ENCODE measurements at places on chromosomes 16 and 17.

DNA sequence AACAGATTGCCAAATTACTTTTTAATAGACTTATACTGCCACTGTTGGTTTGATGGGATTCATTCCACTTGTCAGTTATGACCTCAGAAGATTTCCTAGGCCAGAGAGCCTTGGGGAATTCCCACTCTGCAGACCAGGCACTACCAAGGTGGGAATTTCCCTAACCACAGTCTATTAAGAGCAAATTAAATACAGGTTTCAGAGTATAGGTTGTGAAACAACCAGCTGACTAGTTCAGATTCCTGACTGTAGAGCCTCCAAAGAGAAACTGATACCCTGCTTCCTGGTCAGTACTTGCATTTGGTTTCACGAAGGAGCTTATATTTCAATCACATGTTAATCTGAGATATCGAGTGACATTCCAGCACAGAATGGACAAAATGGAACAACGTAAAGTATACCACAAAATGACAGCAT, 186.5 kb downstream of the STX8 start:
- DNase-seq = no peak

DNA sequence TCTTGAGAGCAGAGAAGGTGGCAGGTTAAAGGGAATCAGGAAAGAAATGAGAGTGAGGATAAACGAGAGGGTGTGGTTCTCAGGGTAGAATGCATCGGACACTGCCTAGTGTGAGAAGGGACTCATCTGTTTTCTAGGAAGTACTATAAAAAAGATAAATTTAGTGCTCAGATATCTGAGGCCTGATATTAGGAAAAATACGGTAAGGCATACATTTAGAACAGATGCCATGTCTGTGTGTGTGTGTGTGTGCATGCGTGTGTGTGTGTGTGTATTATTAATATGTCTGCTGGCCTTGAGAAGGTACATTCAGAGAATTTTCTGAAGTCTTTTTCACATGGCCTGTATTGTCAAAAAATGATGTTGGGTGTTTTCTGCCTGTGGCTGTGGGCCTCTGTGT, 414.8 kb downstream of the MAF start:
- DNase-seq = no peak

GRCh38 chr17:16104189-16104588, 104.6 kb downstream of the TTC19 start:
- DNase-seq = no peak

DNA sequence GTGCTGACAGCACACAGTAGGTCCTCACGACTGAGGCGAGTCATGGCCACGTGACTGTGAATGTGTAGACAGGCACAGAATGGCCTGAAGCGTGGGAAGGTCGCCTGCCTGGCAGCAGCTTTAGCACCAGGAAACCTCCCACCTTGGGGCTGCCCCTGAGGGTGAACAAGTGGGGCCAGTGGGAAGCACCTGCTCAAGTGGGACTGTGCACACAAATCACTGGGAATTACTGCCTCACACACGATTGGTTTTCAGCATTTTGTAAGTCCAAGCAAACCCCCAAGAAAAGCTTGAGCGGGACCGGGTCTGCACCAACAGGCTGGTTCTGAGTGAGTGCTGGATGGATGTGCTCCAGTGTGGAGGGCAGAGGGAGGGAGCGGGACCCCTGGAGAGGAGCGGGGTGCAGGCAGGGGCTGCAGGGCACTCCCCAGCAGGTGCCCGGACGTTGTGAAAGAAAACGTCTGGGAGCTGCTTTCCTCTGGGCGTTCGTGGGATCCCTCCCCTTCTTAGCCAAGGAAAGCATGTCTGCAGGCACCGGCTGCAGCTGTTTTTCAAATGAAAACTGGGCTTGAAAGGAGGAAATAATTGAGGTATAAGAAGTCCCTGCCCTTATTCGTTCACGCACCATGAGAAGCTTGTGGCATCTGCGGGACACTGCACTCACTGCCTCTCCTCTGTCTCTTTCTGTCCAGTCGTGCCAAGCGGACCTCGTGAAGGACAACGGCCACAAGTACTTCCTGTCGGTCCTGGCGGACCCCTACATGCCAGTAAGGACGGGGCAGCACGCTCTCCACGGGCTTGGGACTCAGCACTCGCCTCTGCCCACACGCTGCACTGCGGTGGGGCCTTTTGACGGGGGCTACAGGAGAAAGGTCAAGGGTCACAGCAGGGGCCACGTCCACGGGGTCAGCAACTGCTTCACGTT, 111.7 kb upstream of the CHMP6 start:
- no peak for DNase-seq

DNA sequence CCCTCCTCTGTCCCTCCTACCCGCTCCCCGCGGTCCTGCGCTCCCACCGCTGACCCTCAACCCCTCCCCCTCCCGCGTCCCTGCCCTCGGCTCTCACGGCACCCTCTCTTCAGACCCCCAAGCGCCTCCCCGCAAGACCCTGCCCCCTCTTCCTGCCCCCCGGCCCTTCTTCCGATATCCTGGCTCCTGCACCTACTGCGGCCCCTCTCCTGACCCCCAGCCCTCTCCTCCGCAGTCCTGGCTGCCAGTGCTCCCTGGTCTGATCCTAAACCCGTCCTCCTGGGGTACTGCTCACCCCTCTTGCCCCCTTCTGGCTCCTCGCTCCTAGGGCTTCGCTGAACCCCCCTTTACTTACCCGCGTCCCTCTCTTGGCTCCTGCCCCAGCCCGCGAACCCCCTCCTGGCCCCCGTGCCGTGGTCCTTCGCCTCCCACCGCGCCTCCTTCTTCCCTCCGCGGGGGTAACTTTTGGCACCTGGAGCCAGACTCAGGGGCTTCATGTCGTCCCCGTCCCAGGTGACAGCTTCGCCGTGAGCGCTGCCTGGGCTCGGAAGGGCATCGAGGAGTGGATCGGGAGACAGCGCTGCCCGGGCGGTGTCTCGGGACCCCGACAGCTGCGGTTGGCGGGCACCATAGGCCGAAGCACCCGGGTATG, 839 bp downstream of the NKD1 start:
- DNase-seq = no peak

DNA sequence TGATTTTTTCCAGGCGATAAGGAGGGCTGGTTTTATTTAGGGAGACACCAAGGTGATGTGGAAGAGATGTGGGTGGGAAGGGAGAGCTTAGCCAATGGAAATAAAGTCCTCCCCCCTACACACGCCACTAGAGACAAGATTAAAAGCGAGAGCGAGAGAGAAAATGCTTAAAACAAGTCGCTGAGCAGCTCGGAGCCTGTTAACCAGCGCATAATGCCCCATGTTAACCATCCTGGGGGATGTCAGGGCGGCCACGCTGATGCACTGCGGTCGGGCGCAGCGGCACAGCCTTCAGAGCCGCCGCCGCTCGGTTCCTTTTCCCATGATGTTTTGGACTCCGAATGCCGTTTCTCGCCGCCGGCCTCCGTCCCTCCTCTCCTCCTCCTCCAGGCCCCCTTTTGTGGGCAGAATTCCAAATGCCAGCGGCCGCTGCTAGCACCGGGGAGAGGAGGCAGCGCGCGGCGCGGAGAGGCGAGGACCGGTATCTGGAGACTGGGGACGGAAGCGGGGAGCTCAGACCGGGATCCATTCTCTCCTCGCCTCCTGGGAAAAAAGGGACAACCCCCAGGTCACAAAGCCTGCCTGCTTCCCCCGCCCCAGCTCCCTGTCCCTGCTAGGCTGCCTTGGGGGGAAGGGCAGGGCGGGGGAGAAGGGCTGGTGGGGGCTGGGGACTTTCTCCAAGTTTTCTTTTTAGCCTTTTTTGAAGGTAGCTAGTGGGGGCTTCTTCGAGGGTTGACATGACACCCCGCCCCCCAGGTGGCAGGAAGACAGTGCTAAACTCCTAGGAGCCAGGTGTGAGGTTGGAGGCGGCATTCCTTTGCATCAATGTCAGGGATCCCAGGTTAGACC, 98.1 kb upstream of the CCL2 start:
- DNase-seq = no peak

GRCh38 chr16:17061326-17061725, 409.4 kb downstream of the XYLT1 start:
- no peak for DNase-seq

- DNase-seq = no peak
Measured at GRCh38 chr17:29019475-29020181, 13.8 kb upstream of the SEZ6 start.

- DNase-seq = no peak
Measured at GRCh38 chr17:28597606-28598383, 1.0 kb downstream of the SPAG5 start.

GRCh38 chr16:85720302-85720637, 30.6 kb downstream of the C16orf74 start:
- no peak for DNase-seq

- no peak for DNase-seq
Measured at GRCh38 chr17:70520447-70520846, 351.1 kb downstream of the KCNJ2 start.

DNA sequence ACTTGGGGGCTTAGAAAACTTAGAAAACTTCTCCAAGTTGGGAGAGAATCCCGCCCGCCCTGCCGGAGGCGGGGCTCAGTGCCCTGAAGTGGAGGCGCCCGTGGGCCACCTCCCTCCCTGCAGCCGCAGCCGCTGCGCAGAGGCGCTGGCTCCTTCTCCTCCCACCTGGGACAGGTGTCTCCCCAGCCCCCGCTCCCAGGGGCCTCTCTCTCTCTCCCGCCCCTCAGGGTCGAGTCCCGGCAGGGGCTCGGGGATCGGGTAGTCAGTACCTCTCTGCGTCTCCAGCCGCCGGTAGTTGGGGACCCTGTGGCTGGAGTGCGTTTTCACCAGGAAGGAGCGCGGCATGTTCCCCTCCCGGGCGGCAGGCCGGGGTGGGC, 257 bp downstream of the SNAI3 start:
- no peak for DNase-seq

DNA sequence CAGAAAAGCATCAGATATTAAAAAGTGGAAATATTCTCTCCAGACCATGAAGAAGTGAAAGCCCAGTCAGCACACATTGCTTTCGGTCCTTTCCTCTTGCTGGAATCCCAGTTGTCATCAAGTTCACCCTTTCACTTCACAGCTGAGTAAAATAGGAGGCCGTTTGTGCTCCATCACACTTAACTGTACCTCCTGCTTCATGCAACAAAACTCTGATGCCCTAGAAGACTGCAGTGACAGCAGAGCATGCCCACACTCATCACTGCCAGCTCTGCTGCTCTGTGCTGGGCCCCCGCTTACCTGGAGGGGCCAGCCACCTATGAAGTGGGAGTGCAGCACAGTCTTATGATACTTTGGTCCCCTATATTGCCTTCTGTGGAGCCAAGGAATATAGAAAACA, 62.5 kb downstream of the N4BP1 start:
- DNase-seq = no peak

GRCh38 chr16:73037845-73038570, 9.9 kb downstream of the ZFHX3 start:
- no peak for DNase-seq

GRCh38 chr17:50916708-50917417, 50.7 kb upstream of the TOB1 start:
- DNase-seq = no peak

DNA sequence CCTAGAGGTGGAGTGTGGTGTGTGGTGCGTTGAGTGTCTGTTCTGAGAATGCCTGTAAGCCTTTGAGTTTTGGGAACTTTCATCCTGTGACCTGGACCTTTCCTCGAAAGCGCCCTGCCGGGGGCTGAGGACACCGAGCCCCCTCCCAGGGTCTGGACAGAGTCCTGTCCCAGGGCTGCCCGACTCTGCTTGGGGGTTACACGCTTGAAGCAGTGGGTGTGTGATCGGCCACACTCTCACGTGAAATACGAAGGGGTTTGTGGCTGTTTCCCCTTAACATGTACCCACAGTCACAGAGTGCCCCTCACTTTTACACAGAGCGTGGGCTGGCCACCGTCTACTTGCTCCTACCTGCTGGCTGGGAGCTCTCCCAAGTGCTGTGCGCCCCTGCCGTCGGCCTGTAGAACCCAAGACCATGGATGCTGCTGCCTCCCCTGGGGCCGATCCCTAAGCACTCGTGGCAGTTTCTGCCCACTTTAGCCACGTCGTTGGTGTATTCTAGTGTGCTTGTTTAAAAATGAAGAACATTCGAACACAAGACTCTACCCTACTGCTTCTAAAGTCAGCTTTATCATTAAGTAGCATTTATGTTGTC, 6.8 kb downstream of the ZNF750 start:
- DNase-seq = no peak

- no peak for DNase-seq
Measured at GRCh38 chr17:6231886-6232731, 161.9 kb downstream of the WSCD1 start.

DNA sequence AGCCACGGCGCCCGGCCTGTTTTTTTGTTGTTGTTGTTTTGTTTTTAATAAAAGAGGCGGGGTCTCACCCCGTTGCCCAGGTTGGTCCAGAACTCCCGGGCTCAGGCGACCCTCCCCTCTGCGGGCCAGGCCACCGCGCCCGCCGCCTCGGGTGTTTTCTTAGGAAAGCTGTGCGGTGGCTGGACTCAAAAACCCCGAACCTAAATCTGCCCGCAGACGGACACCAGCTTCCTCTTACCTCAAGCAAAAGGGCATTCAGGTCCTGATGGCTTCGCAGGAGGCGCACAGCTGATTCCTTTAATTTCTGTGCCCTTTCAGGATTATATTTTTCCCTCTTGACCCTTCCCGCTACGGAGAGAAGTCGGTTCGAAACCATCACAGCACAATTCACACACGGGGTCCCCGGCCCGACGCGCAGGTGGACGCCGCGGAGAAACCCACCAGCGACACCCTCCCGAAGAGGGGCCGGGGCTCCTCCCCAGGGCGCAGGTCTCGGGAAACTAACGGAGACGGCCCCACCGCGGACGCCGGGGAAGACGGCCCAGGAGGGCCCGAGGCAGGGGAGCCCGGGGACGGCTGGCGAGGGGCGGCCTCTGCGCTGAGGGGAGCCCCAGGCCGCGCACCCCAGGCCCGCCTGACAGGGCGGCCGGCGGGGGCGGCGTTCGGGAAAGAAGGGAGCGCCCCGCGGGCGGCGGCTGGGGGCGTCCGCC, 653 bp downstream of the FANCA start:
- no peak for DNase-seq

DNA sequence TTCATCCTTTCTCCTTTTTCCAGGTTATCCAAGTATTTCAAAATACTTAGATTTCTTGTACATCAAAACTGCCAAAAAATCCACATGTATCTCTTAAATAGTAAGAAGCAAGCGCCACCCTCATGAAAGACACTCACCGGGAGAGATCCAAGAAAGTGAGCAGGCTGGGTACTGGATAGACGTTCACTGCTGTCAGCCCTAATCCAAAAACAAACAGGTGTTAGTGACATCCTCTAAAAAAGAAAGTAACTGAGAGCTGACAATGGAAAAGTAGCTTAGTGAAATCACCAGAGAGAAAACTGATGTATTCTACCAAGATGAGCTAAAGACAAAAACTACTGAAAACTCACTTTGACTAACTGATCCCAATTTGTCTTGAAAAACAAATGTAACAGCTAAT, 46.1 kb downstream of the MARVELD3 start:
- no peak for DNase-seq

DNA sequence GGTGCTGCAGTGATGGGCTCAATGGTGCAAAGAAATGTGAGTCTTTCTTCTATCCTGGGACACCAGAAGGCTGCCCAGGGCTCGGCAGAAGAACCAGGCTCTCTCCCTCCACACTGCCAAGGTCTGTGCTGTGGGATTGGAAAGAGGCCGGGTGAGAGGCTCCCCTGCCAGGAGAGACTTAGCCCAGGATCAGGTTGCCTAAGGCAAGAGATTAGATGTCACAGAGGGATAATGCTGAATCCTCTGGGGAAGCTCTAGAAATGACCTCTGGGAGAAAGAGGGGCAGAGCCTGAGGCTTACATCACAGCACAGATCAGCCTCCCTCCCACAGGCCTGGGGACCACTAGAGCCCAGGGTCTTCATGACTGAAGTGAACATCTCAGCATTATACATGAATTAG, 5.7 kb upstream of the DOC2B start:
- no peak for DNase-seq

All from NCI-H446 (cell line).